ENCODE measurements at places on chromosomes 3 and 15.

GRCh38 chr15:95018888-95019545 lies 787.7 kb downstream of the MCTP2 start:
- DNase-seq: no peak

DNA sequence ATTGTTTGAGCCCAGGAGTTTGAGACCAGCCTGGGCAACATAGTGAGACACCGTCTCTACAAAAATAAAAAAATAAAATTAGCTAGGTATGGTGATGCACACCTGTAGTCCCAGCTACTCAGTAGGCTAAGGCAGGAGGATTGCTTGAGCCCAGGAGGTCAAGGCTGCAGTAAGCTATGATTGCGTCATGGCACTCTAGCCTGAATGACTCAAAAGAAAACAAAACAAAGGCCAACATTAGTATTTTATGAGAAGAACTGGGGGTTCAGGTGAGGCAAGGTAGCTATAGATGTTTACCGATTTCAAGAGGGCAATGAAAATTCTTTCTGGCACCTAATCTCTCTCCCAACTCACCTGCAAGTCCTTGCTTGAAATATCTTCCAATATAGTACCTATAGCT lies 77.2 kb downstream of the GREM1 start:
- no peak for DNase-seq

GRCh38 chr15:89912674-89913396 lies at the start of gene ARPIN:
Gene ARPIN, minus strand, starts transcription at chr15:89912952. Its CDS starts 117 bp downstream, at chr15:89912835.
- DNase-seq: peak; percentile 78

GRCh38 chr3:94234177-94234788 lies 171.4 kb downstream of the NSUN3 start:
- DNase-seq: peak; percentile 60

- DNase-seq: no peak
Observed at GRCh38 chr3:66370179-66370578, 130.6 kb downstream of the LRIG1 start.

GRCh38 chr3:190577225-190577624 lies 63.3 kb downstream of the IL1RAP start:
- no peak for DNase-seq

- DNase-seq: no peak
Observed at GRCh38 chr3:10602769-10603768, 97.7 kb upstream of the ATP2B2 start.

DNA sequence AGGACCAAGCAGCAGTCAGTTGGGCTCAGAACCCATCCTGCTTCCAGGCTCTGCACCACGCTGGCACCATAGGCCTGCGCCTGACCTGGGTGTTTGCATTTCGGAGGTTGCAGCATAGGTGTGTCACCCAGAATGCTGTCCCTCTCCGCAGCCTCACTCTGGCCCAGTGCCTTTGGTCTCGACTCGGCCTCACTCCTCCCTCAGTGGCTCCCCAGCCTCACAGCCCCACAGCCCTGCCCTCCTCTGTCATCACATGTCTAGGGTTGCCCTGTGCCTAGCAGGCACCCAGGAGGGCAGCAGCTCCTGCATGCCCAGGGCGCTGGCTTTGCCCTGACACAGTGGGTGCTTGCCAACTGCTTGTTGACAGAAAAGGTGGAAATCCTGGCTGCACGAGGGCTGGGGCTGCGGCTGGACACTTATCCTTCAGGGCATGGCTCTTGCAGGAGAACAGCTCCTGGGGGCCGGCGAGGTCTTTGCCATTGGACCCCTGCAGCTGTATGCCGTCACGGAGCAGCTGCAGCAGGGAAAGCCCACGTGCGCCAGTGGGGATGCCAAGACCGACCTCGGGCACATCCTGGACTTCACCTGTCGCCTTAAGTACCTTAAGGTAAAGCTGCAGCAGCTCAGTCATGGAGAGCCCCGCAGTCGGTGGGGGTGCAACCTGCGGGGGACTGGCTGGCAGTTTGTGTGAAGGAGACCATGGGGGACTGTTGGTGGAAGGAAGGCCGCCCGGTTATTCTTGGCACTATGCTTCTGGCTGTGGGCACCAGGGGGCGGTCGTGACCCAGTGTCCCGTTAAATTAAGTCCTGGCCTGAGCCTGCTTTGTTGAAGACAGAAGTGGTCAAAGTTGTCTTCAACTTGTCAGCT lies 16.2 kb downstream of the NISCH start:
- no peak for DNase-seq

GRCh38 chr15:99414755-99415731 lies 150.7 kb upstream of the MEF2A start:
- DNase-seq: peak; percentile 16

- no peak for DNase-seq
Observed at GRCh38 chr3:79011821-79012529, 755.8 kb downstream of the ROBO1 start.

DNA sequence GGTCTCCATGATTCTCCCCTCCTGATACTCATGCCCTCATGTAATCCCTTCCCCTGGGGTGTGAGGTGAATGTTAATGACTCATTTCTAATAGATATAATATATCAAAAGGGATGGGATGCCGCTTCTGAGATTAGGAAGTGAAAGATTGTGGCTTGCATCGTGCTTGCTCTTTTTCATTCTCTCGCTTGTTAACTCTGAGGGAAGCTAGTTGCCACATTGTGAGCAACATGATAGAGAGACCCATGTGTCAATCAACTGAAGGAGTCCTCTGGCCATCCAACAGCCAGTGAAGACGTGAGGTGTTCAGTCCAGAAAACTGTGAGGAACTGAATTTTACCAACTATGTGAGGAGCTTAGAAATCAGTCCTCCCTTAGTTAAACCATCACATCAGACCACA lies 28.9 kb upstream of the DRD3 start:
- no peak for DNase-seq

DNA sequence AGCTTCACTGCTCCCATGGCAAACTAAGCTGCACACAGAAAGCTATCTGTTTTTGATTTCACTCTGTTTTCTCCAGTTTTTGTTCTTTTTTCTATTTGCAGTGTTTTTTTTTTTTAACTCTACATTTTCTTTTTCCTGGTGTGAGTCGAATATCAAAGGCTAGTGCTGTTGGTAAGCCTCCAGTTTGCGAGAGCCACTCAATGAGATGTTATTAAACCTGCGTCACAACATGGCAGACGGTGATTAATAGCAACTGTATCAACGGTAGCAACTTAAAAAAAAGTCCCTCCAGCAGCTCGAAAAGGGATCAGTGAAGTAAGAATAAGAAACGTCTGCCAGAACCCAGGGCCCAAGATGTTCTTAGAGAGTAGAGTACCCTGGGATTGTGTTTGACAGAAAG lies 84.1 kb downstream of the MEIS2 start:
- no peak for DNase-seq
